Motor neuron (in vitro differentiated cells): ENCODE measurements at places on chromosomes 7 and 10. TPM values are rescaled to one million over a fixed set of nuclear protein-coding genes. Genes with fewer than 3 reads are reported as not detected.

- ATAC-seq: no peak
These were observed 145.6 kb upstream of the ZNF32 start for GRCh38 chr10:43794181-43794815.

The ADO gene
- 17.6 and 19.1 TPM in 2 replicates for total RNA-seq

The UPK3B gene
- 0.62 and 0.73 TPM in 2 replicates for total RNA-seq

GRCh38 chr7:76047305-76047810 is 442 bp downstream of the STYXL1 start:
- ATAC-seq: no peak

DNA sequence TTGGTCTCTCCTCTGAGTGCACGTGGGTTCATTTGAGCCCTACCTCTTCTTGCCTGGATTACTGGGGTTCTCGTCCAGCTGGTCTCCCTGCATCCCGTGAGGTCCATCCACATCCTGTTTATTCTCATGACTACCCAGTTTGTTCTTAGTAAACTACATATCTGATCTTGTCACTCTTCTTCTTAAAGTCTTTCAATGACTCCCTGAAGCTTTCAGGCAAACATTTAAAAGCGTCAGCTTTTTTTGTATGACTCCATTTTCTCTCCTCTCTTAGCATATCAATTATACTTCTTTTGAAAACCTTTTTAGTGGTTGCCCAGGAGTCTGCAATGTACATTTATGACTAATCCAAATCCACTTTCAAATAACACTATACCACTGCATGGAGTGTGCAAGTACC is 7.5 kb downstream of the SFXN2 start:
- ATAC-seq: peak; percentile 45

DNA sequence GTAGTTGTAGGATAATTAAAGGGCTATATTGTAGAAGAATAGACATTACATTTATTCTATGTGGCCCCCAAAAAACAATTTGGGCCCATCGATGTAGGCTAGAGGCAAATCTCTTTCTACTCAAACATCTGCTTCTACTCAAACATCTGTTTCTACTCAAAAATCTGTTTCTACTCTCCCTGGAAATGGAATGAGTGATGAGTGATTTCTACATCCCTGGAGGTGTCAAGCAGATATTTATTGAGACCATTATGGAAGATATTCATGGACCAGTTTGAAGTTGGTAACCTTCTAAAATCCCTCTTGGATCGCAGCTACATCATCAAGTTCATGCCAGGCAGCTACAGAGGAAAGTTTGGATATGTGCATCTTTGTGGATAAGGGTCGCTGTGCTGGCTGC is 5.1 kb upstream of the PLPP4 start:
- ATAC-seq: no peak

DNA sequence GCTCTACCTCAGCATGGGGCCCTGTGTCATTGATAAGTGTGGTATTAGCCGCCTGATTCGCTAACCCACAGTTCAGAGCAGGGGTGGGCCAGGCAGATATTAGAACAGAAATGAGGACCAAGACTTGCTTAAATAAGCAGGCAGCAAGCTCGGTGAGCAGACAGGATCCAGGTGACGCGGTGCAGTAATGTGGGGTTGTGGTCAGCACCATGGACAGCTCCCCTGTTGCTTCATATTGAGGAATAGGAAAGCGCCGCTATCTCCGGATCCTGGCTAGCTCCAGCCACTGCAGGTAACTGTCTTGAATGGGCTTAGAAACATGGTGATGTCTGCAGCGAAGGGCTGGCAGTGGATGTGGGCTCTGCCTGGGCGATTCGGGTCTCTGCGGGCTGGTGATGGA is 51.3 kb upstream of the GPR26 start:
- ATAC-seq: peak; percentile 24

The UBE3C gene
- total RNA-seq: 54.9 and 62.6 TPM in 2 replicates

DNA sequence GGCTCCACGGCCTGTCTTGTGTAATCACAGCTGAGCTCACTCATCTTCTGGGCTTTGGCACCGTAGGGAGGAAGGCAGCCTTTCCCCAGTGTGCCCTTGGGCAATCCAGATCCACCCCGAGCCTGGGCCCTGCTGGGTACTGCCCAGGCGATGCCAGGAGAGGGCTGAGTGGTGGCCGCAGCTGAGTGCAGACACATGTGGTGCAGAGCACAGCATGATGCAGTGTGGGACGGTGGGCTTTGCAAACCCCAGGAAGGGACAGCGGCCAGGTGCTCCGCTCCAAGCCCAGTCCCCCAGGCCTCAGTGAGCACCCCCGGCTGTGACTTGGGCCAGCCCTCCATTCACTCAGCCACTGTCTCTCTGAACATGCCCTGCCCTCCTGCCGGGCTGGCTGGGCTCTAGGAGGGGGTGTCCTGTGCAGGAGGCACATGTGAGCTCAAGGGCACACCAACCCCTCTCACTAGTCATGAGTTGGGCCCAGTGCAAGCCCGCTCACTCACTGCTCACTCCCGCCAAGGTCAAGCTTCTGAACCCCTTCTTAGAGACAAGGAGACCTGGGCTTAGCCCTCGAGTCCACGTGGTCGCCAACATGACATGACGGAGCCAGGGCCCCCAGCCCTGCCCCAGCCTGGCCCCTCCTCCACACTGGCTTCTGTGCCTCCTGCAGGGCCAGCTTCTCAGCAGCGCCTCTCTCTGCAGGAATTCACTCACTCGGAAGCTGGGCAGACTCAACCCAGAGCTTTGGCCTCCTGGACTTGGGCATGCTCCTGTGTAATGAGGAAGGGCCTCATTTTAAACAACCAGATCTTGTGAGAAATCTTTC is 77.5 kb upstream of the INSIG1 start:
- peak; percentile 47 for ATAC-seq

The THSD7A gene
- total RNA-seq: 10.2 and 10.3 TPM in 2 replicates

GRCh38 chr10:120437541-120437940 is 19.5 kb upstream of the PLPP4 start:
- ATAC-seq: no peak

GRCh38 chr7:126856691-126857291 is 395.9 kb downstream of the GRM8 start:
- ATAC-seq: no peak

- ATAC-seq: no peak
These were observed 65.5 kb upstream of the TRIM8 start for GRCh38 chr10:102578782-102579181.

DNA sequence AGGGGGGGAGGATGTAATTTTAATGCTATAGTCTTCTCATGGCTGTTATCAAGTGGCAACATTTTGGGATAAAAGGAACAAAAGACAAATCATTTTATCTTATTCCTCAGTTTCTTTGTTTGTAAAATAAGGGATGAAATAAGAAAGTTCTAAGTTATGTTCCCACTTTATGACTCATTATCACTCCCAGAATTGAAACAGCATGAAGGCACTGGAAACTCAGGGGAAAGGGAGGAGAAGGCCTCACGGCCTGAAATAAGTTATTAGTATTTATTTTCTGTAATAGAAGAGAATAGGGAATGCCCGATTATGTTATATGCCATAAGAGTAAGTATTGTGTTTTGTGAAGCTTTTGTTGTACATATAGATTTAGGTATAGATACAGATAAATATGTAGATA is 85.0 kb upstream of the NAMPT start:
- no peak for ATAC-seq

DNA sequence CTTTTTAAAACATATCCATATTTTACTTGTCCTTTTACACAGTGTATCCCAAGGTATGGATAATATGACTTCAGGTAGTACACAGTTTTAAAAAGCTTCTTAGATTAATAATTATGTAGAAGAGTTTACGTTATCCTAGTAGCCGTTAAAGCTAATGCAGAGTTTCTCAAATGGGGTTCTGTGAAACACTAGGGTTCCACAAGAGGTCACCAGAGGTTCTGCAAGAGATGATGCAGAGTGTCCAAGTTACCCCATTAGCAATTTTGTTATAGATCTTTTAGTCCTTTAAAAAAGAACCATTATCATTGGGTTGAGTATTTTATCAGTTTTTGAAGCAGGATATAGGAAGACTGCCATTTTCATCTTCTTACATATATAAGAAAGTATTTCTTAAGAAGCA is 298.9 kb upstream of the HPS1 start:
- no peak for ATAC-seq

The KIN gene
- total RNA-seq: 12.0 and 12.4 TPM in 2 replicates

The MAGI2 gene
- 81.9 and 83.1 TPM in 2 replicates for total RNA-seq

DNA sequence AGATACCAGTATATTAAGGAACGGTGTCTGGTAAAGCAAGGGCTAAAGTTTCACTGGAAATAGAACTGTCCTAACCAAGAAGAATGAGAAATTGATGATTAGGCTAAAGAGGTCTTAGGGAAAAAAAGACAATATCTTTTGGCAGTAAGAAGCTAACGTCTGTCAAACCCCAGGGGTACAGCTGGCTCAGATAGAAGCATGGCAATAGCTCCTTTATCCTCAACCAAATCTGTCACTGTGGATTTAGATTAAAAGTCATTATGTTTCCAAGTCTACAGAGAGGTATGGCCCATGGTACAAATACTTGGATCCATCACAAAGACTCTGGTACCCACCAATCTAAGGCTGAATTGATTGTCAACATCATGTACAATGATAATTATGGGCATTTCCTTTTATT is 8.6 kb upstream of the SLC16A9 start:
- ATAC-seq: no peak

GRCh38 chr7:1618475-1618874 is 48.6 kb upstream of the PSMG3 start:
- ATAC-seq: no peak

The CCDC172 gene
- total RNA-seq: 0.33 and 0.53 TPM in 2 replicates

DNA sequence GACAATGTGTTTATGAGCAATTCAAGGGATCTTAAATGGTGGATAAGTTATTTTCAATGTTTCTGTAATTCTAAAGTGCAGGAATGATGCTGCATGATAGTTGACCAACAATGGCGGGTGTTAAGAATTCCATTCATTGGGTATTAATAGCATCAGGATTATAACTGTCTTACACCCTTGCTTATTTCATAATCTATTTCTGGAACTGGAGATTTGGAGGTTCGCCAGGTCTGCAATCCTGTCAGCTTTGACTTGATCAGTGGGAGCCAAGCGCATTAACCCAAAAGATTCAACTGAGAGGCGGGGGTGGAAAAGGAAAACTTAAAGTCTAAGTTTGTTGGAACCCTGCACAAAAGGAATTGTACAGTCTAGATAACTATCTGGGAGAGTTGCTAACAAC is 114.9 kb upstream of the ZEB1 start:
- ATAC-seq: no peak

- ATAC-seq: peak; percentile 94
These were observed 201.7 kb upstream of the PRSS58 start for GRCh38 chr7:142459551-142459963.

The SLC18A2 gene
- total RNA-seq: 0.10 and 0.15 TPM in 2 replicates

DNA sequence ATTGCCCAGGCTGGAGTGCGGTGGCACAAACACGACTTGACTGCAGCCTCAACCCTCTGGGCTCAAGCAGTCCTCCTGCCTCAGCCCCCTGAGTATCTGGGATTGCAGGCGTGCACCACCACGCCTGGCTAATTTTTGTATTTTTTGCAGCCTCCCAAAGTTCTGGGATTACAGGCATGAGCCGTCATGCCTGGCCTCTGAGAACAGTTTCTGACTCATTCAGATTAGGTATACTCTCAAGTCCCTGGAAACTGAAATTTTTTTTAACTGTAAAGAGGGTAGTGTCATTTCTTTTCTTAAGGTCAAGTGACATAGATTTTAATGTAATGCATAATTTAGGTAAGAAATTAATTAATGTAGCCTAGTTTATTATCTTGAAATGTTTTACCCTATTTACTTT is 104.7 kb downstream of the SEPTIN7 start:
- ATAC-seq: no peak

DNA sequence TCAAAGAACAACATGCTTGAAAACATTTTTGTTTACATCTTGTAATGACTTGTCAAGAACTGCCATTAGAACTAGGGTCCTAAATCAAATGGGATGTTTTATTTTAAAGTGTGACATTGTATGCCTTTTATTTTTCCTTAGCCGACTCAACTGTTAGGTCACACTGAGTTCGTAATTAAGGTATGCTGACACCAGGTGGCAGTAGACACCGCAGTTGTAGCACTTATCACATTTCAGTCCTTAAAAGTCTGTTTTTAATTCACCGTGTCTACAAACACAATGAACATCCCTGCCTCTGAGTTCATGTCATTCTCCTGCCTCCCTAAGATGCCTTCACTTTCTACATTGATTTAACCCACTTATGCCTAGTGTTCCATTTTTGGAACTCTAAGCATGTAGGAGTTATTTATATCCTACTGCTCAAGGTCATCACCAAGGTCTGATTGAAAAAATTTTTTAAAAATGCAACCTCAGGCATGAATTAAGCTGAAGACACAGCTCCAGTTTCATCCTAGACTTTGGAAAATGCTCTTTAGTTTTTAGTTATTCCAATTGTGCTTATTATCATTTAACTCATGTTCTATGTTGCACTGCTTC is 186.1 kb downstream of the BMPER start:
- no peak for ATAC-seq

The FOXP2 gene
- total RNA-seq: 6.5 and 7.3 TPM in 2 replicates

DNA sequence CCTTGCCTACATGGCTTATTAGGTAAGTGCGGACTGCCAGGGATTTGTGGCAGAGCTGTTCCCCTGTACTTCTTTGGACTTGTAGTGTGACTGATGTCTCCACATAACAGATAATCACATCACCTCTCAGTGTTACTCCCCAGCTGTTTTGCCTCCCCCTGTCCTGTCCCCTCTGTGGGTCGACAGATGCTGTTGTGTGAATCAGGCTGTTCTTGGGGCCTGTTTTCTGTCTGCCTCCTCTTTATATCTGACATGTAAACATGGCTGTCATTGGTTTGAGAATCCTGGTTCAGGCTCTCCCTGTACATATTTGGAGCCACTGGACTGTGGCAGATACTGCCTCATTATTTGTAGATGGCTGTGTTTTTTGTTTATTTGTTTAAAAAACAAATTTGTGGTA is 22.7 kb downstream of the CCNY start:
- no peak for ATAC-seq

The SPDYE6 gene
- 6.1 and 8.2 TPM in 2 replicates for total RNA-seq

GRCh38 chr7:110637252-110637651 is 453.7 kb upstream of the LRRN3 start:
- ATAC-seq: no peak

DNA sequence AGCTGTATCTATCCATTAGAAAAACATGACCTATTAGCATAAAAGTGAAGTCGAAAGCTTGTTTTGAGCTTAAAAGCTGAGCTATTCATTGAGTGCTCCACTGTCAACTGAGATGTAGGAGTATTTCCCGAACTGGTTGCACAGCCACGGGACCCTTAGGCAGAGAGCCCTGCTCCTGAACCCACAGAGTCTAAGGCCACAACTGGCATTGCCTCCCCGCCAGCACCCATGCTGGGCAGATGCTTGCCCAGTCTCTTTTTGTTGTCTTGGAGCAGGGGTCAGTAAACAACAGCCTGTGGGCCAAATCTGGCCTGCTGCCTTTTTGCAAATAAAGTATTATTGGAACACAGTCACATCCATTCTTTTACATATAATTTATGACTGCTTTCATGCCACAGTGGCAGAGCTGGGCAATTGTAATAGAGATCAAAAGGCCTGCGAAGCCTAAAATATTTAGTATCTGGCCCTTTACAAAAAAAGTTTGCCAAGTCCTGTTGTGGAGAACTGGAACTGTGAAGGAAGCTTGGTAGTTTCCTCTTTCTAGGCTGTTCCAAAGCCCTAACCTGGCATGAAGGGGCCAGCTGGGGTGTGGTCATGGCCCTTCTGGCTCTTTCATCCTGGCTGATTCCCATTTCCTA is 58.4 kb upstream of the WAPL start:
- ATAC-seq: no peak

The FGL2 gene
- total RNA-seq: 0.37 and 0.78 TPM in 2 replicates

- ATAC-seq: no peak
These were observed 5.3 kb downstream of the EN2 start for GRCh38 chr7:155463114-155463811.

The GRM3 gene
- 0.05 TPM in 1 of 2 replicates, not detected in the other for total RNA-seq
